Stimulated activated CD8-positive, alpha-beta memory T cell treated with anti-CD3 and anti-CD28 coated beads, Interleukin-4, amount 100 ng/mL, for 48 hours (primary cell): ENCODE measurements at places on chromosomes 3 and 15.

DNA sequence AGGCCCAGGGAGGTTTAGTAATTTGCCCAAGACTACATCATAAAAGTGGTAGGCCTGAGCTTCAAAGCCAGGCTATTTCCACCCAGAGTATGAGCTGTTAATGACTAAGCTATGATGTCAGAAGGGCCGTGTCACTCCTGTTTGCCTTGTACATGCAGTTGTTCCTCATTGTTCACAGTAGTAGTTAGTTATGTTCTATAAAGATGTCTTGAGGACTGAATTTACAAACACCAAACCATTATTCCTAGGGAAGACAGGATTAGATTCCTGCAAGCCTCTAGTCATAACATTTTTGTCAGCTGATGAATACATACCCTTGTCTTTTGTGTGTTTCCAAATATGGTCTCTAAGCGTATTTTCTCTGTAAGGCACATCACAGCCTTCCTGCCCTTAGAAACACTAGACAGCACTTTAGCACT lies 20.9 kb upstream of the LARS2 start:
- DNase-seq, result no peak

- DNase-seq, result no peak
These were observed 217.8 kb downstream of the SOX2 start for GRCh38 chr3:181929501-181929900.

GRCh38 chr3:159273608-159274007 lies 471.8 kb downstream of the MFSD1 start:
- DNase-seq, result peak; percentile 39

DNA sequence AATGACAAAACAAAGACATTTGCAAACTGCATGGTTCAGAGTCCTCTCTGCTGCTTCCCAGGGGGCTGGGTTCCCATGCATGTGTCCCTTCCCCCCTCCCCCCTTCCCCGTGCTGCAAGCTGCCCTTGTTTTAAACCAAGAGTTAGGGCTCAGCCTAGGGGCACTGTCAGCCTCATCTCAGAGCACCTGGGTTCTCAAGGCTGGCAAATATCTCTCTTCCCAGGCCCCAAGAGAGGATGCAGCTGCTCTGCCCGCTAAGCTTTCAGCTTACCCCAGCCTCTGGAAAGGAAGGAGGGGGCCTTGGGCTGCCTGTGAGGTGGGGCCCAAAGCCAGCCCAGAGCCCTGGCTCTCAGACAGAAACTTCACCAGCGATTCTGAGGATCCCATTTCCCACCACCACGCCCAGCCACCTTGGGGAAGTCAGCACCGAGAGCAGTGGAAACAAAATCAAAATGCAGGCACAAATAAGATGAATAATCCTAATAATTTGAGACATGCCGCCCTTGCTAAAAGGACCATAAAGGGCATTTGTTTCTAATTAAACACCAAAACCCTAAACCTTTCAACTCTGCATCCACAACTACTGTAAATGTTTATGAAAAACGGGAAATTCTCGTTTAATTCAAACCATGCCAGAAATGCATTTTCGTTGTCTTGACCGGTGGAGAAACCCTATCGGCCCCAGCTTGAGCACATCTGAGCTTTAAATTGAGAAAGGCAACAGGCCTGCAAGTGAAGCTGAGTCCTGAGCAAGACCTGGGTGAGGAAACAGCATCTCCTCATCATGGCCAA lies 67.7 kb upstream of the WNT5A start:
- no peak for DNase-seq

GRCh38 chr3:133521946-133522345 lies 51.5 kb upstream of the CDV3 start:
- no peak for DNase-seq

DNA sequence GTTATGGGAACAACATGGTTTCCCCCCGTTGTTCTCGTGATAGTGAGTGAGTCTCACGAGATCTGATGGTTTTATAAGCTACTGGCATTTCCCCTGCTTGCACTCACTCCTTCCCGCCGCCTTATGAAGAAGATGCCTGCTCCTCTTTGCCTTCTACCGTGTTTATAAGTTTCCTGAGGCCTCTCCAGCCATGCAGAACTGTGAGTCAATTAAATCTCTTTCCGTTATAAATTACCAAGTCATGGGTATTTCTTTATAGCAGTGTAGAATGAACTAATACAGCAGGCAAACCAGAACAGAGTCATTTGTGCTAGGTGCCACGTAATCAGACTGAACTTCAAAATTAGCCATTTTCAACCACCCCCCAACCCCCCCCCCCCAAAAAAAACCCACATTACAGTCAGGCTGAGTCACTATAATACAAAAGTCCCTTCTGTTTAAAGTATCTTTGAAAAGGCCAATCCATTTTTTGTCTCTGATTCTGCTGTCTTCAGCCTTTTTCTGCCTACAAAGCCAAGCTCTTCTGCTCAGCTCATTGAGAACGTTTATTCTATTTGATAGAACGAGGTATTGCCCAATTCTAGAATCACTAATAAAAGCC lies 4.1 kb downstream of the OR4F6 start:
- DNase-seq, result no peak

DNA sequence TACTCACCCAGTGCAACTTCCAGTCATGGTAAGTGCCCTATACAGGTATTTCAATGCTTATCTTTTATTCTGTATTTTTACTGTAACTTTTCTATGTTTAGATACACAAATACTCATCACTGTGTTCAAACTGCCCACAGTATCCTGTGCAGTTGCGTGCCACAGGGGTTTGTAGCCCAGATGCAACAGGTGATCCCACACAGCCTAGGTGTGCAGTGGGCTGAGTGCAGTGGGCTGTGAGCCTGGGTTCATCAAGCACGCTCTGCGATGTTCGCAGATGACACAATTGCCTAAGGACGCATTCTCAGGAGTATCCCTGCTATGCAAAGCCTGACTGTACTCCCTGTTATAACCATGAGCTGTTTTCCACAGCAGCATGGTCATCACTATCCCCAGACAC lies 36.2 kb upstream of the VGLL4 start:
- DNase-seq, result no peak

- no peak for DNase-seq
These were observed 138.5 kb upstream of the ARPP21 start for GRCh38 chr3:35500641-35501350.

GRCh38 chr15:94744080-94744793 lies 512.9 kb downstream of the MCTP2 start:
- no peak for DNase-seq

- no peak for DNase-seq
These were observed 30.9 kb downstream of the FRMD4B start for GRCh38 chr3:69354948-69355347.

DNA sequence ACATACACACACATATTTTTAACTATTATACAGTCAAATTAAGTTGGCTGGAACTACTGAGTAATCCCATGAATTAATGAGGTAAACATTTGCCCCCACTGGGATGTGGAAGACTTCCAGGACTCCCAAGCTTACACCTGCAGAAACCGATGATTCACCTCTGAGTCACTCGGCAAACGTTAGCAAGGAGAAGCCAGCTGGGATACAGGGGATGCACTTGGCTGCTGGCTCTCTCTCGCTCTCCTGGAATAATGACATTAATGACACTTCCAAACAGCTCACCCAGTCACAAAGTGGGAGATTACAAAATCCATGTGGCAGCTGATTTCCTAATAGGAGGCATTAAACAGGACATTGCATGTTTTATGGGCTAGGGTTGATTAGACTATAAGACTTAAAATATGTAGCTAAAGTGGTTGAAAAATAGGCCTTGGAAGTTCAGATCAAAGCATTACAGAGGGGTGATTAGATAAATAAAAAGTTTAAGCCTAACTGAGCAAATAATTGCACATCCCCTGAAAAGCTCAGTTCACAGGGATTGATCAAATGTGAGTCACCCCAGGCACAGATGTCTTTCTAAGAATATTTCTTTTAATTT lies 500.9 kb downstream of the SOX2 start:
- no peak for DNase-seq

DNA sequence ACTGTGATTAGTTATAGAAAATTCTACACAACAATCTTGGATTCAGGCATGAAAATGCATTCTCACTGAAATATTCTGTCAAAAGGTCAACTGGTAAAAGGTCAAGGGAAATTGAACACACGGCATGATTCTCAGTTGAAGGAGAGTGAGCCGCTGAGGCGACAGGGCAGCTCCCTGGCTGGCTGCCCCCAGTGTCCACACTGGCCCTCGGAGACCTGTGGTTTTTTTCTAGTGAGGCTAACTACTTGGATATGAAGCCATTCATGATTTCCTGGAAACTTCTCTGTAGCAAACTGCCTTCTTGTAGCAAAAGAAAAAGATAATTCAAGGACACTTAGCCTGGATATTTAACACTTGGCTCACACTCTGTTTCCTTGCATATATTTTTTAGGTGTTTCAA lies 37.2 kb downstream of the AADACL2 start:
- DNase-seq, result no peak

DNA sequence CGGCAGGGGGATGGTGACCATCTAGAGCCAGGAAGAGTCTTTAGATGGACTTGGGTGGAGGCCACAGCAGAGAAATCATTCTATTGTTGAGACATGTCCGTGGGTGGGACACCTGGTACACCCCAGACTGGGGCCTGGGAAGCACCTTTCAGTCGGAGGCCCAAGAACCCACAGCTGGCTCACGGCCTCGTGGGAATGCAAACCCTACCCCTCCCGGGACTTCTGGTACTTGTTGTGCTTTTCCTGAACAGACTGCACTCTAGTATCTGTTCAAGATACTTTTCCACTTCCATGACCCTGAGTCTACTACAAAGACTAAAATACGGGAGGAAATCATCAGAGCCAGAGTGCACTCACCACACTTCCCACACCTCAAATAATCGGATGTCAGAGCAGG lies 60.7 kb downstream of the BDH1 start:
- DNase-seq, result no peak

- no peak for DNase-seq
These were observed 211.3 kb downstream of the MINAR1 start for GRCh38 chr15:79643393-79643792.

DNA sequence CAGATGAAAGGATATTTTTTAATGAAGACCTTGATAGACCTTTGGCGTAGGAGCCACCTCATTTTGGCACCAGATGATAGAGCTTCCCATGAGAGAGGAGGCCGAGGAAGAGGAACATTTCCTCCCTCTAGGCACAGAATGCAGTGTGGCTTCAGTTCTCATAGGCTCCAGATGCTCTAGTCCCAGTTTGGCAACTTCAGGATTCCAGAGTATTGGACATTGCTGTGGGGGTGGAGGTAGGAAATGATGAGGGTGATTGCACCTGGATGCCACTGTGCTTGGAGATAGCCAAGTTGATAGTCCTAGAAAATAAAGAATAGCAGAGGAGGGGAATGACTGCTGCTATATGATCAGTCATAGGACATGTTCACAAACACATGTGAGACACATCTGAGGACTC lies 58.3 kb upstream of the KY start:
- DNase-seq, result no peak

DNA sequence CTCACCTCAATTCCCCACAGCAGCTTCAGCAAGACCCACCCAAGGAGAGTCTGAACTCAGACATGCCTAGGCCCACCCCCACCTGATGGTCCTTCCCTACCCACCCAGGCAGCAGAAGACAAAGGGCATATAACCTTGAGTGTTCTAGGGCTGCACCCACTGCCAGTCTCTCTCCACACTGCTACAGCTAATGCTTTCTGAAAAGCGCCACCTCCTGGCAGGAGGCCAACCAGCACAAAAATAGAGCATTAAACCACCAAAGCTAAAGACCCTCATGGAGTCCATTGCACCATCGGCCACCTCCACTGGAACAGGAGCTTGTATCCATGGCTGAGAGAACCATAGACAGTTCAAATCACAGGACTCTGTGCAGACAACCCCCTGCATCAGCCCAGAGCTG lies 11.3 kb upstream of the RPL39L start:
- peak; percentile 81 for DNase-seq

- no peak for DNase-seq
These were observed 145.5 kb downstream of the TIGIT start for GRCh38 chr3:114439284-114439683.

DNA sequence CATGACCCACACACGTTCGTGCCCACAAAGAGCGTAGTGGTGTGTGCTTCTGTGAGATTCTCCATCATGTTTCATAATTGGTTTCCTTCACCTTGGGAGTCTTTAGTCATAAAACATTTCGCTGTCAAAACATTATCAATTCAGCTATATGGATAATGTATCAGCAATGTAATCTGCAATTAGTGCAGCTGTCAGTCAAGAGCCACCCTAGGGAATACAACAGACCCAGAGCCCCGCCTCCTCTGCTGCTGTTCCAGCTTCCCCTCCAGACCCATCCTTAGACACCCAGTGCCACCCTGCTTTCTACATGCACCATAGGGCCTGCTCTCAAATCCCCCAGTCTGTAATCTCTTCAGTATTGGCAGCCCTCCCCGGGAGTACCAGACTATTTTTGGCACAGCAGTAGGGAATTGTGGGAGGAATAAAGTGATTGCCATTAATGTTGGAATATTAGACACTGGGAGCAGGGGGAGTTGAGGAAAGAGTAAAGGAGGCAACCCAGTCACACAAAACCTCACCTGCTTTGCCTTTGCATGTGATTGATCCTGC lies 31.5 kb upstream of the C3orf80 start:
- no peak for DNase-seq
